ENCODE measurements at places on chromosomes 1 and 21.

DNA sequence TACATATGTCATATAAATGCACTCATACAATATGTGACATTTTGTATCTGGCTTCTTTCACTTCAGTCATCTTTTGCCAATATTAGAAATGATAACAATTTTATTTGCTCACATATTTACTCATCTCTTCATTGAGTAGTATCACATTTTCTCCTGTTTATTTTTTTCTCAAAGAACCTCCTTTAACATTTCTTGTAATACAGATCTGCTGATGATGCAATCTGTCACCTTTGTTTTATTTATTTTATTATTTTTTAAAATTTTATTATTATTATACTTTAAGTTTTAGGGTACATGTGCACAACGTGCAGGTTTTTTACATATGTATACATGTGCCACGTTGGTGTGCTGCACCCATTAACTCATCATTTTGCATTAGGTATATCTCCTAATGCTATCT, 15.8 kb upstream of the TSHB start:
- DNase-seq, result no peak

- no peak for DNase-seq
Observed at GRCh38 chr1:240732390-240732789, 120.4 kb upstream of the GREM2 start.

DNA sequence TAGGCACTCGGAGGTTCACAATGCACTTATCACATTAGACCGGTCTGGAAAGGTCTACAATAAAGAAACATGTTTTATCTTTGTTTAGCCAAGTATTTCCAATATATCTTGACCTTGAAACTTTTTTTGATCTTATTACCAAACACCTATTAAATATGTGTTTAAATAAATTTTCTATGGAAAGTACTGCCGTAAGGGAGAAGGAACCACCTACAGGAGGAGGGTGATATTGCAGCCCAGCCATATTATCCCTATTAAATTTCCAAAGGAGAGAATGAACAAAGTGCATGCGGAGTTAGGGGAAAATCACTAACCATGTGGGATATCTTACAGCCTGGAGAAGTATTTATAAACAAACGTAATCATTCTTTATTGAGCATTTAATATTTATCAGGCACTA, 14.5 kb downstream of the BRINP2 start:
- DNase-seq, result no peak

DNA sequence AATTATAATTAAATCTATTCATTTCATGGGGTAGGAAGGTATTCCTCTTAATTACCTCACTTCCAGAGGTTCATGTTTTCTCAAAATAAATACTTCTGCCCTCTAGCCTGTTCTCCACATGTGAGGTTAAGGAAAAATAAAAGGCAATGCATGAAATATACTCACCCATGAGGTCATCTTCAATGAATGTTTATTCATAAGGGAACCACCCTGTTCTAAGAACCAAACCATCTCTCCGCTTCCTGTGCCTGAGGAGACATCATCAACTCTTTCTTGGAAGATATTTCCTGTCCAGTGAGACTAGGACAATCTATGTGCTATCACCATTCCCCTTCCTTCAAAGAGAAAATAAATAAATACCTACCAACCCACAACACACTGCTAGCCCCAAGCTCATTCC, 513.7 kb upstream of the PLXNA2 start:
- no peak for DNase-seq

DNA sequence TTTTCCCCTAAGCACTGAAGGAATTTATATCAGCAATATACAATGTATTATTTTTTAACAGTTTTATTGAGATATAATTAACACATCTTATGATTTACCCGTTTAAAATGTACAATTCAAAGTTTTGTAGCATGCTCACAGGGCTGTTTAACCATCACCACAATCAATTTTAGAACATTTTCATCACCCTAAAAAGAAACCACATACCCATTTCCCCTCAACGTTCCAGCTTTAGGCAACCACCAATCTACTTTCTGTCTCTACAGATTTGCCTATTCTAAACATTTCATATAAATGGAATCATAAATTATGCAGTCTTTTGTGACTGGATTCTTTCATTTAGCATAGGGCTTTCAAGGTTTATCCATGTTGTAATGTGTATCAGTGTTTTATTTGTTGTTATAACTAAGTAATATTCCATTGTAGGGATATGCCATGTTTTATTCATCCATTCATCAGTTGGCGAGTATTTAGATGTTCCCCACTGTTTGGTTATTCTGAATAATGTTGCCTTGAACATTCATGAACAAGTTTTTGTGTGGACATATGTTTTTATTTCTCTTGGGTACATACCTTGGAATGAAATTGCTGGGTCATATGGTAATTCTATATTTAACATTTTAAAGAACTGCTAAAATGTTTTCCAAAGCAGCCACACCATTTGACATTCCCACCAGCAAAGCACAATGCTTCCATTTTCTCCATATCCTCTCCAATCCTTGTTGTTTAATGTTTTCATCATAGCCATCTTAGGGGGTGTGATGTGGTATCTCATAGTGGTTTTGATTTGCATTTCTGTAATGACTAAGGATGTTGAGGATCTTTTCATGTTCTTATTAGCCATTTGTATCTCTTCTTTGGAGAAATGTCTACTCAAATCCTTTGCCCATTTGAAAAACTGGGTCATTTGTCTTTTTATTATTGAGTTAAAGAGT, 188.5 kb downstream of the TM2D1 start:
- no peak for DNase-seq

- no peak for DNase-seq
Observed at GRCh38 chr21:45506836-45507522, 35.3 kb downstream of the SLC19A1 start.

GRCh38 chr1:171446386-171446785, 38.9 kb upstream of the PRRC2C start:
- DNase-seq, result no peak

- DNase-seq, result no peak
Observed at GRCh38 chr1:156806512-156807440, 9.9 kb downstream of the SH2D2A start.

DNA sequence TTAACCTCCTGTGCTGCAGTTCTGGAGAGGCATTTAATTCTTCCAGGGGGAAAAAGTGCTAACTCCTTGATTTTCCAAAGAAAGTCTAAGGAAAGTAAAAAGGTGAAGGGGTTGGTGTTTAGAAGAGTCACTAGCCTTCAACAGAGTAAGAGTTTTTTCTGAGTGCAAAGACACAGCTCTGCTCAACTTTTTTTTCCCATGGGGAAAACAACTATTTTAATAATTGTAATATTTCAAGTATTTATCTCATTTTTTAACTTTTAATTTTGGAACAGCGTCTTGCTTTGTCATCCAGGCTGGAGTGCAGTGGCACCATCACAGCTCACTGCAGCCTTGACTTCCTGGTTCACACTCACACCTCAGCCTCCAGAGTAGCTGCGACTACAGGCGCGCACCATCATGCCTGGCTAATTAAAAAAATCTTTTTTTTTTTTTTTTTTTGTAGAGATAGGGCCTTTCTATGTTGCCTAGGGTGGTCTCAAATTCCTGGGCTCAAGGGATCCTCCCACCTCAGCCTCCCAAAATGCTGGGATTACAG, 202.6 kb downstream of the APP start:
- no peak for DNase-seq

GRCh38 chr21:41228492-41228891, 60.5 kb downstream of the BACE2 start:
- DNase-seq, result no peak

GRCh38 chr1:52632732-52633290, at the start of gene SHISAL2A:
Gene SHISAL2A, plus strand, starts transcription at chr1:52633168. Its CDS starts 326 bp downstream, at chr1:52633494.
- peak; percentile 37 for DNase-seq

DNA sequence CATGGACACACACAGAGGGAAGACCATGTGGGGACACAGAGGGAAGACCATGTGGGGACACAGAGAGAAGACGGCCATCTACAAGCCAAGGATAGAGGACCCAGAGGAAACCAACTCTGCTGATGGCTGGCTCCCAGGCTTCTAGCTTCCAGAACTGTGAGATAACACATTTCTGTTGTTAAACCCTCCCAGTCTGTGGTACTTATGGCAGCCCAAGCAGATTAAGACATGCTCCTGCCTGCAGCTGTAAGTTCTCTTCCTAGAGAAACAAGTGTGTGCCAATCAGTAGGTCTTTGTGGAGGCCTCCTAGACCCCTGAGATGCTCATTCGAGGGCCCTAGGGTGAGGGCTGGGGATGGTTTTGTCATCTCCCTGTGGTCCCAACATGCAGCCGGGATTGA, 2.7 kb downstream of the AGT start:
- no peak for DNase-seq

- DNase-seq, result no peak
Observed at GRCh38 chr1:189438808-189439207, 1038.9 kb downstream of the BRINP3 start.

GRCh38 chr1:157240495-157241184, 102.4 kb upstream of the ETV3 start:
- DNase-seq, result no peak

- peak; percentile 47 for DNase-seq
Observed at GRCh38 chr1:23369335-23370013, at the start of gene ZNF436. Gene ZNF436, minus strand, starts transcription at chr1:23369836. Its CDS starts 1,831 bp downstream, at chr1:23368005.

- DNase-seq, result no peak
Observed at GRCh38 chr1:23288671-23289070, 55.4 kb downstream of the HNRNPR start.

All from effector CD8-positive, alpha-beta T cell (primary cell).